Inflammatory macrophage (primary cell): ENCODE measurements at places on chromosomes 6 and 20.

GRCh38 chr6:104483225-104483834 lies 376.4 kb downstream of the HACE1 start:
- DNase-seq = no peak

GRCh38 chr6:32168350-32168749 lies 4.0 kb downstream of the EGFL8 start:
- no peak for DNase-seq

- DNase-seq = no peak
Measured at GRCh38 chr6:82143041-82143481, 104.5 kb downstream of the IBTK start.

DNA sequence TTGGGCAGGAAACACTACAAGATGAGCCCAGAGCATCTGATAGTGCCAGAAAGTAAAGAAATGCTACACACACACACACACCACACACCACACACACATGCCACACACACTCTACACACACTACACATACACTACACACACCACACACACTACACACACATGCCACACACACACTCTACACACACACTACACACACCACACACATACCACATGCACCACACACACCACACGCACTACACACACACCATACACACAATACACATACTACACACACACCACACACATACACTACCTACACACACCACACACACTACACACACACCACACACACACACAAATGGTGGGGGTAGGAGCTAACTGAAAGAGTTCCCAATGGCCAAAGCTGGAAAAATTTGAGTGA lies 3.6 kb upstream of the TMEM74B start:
- no peak for DNase-seq

- DNase-seq = no peak
Measured at GRCh38 chr6:125357515-125358256, 55.9 kb upstream of the HDDC2 start.

DNA sequence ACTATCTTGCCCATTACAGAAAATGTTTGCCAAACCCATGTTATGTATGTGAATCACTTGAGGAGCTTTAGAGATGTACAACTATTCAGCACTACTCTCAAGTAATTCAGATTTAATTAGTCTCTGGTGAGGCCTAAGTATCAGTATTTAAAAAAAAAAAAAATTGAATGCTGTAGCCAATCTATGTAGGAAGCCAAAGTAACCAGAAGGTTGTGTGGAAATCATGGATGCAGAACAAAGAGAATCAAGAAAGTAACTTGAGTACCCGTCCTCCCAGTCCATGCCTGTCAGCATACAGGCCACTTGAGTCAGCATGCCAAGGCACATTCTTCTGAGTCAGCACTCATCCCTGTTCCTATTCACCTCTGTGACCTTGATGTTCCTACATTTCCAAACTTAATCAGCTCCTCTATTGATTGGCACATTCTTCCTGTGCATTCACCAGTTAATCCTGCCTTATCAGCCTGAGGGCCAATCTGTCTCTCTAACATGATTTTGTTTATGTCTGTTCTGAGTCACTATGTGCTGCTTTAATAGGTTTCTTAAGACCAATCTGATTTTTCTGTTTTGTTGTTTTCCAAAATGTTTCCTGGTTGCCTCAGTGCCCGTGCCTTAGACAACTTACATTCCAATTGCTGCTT lies 165.6 kb downstream of the KCNQ5 start:
- no peak for DNase-seq

DNA sequence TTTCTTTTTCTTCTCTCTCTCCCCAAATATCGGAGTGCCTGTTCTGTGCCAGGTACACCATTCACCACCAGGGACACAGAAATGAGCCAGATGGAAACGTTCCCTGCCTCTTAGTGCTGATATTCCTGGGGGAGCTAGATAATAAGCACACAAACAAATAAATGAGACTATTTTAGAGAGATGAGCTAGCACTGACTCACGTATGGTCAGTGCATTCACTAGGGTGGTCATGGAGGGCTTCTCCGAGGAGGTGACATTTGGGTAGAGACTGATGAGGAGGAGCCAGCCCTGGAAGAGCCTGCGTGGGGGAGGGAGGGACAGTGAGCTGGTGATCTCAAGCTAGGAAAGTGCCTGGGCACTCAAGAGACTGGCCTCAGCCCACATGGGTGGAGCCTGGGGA lies 252.3 kb upstream of the KCNG1 start:
- no peak for DNase-seq

GRCh38 chr20:50635676-50636600 lies 55.4 kb downstream of the RIPOR3 start:
- DNase-seq = peak; percentile 59

DNA sequence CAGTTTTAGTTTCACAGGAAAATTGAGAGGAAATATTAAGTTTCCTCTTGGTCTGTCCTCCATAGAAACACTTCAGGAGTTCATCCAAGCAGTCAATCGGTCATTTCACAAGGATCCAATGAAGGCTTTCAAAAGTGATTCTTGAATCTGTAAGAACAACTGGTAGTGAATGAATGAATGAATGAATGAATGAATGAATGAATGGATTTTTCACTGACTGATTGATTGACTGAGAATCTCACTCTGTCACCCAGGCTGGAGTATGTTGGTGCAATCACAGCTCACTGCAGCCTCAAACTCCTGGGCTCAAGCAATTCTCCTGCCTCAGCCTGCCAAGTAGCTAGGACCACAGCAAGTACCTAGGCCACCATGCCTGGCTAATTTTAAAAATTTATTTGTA lies 39.4 kb upstream of the TAF8 start:
- no peak for DNase-seq

DNA sequence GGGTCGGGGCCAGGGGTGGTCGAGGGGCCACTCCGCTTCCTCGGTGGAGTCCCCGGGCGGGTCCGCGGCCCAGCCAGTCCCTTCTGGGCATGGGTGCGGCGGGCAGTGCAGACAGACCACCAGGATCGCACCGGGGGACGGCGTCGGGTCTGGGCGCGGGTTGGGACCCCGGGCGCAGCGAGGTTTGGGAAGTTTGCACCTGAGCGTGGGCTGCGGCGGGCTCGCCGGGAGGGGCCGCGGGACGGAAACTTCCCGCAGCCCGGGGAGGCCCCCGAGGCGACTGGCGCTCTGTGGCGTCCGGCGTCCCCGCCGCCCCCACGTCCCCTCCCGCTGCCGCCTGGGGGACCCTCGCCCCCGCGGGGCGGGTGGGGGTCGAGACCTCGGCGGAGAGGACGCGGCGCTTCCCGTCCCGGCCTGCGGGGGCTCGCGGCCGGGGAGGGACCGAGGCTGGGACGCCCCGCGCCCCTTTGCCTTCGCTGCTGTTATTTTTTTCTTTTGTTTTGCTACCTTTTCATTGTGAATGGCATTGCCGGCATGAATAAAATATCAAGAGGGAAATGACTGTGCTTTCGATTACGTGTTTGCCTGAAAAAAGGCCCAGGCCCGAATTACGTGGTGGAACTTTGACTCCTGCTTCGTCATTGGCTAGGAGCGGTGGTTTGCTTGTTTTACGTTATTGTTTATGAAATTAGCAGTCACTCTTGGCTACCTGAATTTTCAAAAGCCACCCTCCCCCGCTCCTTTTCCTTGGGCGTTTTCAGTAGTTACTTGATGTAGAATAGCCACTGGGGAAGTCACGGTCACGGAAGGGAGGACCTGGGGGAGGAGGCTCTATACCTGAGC lies 703 bp downstream of the SNX9 start:
- DNase-seq = peak; percentile 44

- DNase-seq = no peak
Measured at GRCh38 chr20:36315545-36316351, 9.6 kb downstream of the DLGAP4 start.

- no peak for DNase-seq
Measured at GRCh38 chr6:31125586-31126363, 5.5 kb upstream of the CDSN start.

- peak; percentile 74 for DNase-seq
Measured at GRCh38 chr20:43748274-43748673, 21.5 kb upstream of the GTSF1L start.

- no peak for DNase-seq
Measured at GRCh38 chr20:19824861-19825260, 66.8 kb downstream of the RIN2 start.

- no peak for DNase-seq
Measured at GRCh38 chr20:51106011-51106410, 83.1 kb upstream of the KCNG1 start.

- DNase-seq = no peak
Measured at GRCh38 chr20:40763646-40764295, 74.7 kb upstream of the MAFB start.

DNA sequence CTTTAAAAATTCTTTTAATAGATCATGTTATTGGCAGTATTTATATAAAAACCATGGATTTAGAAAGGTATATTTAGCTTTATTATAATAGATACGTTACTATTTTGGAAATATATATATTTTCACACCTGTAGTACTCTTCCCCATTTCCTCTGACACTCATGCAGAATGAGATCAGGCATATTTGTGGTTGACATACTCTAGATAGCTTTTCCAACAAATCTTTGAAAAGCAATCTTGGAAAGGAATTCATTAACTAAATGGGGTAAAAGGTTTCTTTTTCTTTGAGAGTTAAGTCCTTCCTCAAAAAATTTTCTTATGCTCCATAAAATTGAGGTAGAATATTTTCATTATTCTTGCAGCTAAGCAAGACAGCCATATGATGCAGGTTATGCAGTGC lies 14.5 kb downstream of the ASF1A start:
- no peak for DNase-seq

GRCh38 chr6:146887447-146888077 lies 288.8 kb downstream of the ADGB start:
- DNase-seq = no peak
